Activated T-helper 1 cell treated with anti-CD3 and anti-CD28 coated beads, Interleukin-12 subunit alpha, Interleukin-12 subunit beta, Interleukin-2, Interleukin-4 antibody, amounts not matched to agents 30 ng/mL and 10 ng/mL and 1 ng/mL, durations not matched to agents 14 hours and 24 hours and 36 hours (primary cell): ENCODE measurements at places on chromosomes 3 and 15. TPM values are rescaled to one million over a fixed set of nuclear protein-coding genes. Genes with fewer than 3 reads are reported as not detected.

The GOLGA8R gene
- total RNA-seq, result 1.9 and 2.8 TPM in 2 replicates

The IL17RD gene
- total RNA-seq, result 0.15 TPM in 1 of 2 replicates, not detected in the other

GRCh38 chr15:77504306-77504705, 83.6 kb downstream of the HMG20A start:
- H3K4me1 ChIP-seq, result peaks cover 20% of the 10 kb centered on the region
- no peaks in the 10 kb centered on the region for H3K36me3 ChIP-seq
- DNase-seq, result no peak
- no peak overlapping the region for H3K4me3 ChIP-seq
- no peaks in the 10 kb centered on the region for H3K27me3 ChIP-seq

The AADACL2 gene
- total RNA-seq, result not detected in 2 replicates

GRCh38 chr3:171860830-171861535, 17.8 kb downstream of the TMEM212 start:
- no peak overlapping the region for H3K27ac ChIP-seq
- no peaks in the 10 kb centered on the region for H3K36me3 ChIP-seq
- no peak overlapping the region for H3K4me3 ChIP-seq
- H3K27me3 ChIP-seq, result peaks cover 8% of the 10 kb centered on the region
- no peak for DNase-seq

DNA sequence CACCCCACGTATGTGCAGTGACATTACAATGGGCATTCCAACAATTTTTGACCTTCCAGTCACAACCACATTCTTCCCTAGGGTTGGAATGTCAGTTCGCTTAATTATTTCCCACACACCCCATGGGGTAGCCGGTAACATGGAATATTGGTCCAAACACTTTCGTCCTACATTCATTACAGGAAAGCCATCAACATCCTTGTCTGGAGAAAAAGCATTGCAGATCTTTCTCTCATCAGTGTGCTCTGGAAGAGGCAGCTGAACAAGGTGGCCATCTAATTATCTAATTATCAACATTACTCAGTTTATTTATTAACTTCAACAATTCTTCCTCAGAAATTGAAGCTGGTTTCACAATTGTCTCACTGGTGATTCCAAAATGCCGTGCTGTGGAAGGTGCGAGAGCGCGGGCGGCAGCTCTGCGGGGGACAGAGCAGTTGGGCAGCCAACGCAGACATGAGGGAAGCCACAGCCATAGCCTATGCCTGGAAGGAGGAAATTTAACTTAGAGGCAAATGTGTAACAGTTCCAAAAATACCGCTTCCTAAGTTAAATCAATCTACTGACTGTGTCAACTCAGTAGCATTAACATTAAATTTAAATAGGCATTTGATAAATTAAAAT, 1158.9 kb upstream of the EPHA6 start:
- no peak overlapping the region for H3K27ac ChIP-seq
- no peak for DNase-seq
- no peak overlapping the region for H3K4me3 ChIP-seq
- no peaks in the 10 kb centered on the region for H3K27me3 ChIP-seq
